ENCODE measurements at places on chromosomes 3 and 15. TPM values are rescaled to one million over a fixed set of nuclear protein-coding genes. Genes with fewer than 3 reads are reported as not detected.

WHAMM gene
- total RNA-seq, result 9.1 TPM

ITIH1 gene
- not detected for total RNA-seq

A4GNT gene
- total RNA-seq, result not detected

SEMA5B gene
- total RNA-seq, result 68.4 TPM

DNA sequence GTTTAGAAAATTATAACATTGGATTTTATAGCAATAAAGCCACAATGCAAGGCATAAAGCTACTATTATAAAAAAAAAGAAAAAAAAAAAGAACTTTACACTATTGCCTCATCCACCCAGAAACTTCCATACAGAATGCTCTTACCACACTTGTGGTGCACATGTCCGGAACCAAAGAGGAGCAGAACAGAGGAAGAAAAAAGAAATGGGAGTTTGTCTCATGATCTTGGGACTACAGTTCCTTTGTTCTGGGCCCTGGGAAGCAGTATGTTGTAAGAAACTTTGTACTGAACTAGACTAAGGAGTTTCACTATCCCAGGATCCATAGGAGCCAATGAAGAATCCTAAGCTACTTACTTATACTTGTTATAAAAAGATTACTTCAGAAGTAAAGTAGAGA lies 36.1 kb downstream of the FMN1 start:
- DNase-seq, result no peak
- no peak overlapping the region for H3K27ac ChIP-seq
- H3K4me1 ChIP-seq, result peaks cover 25% of the 10 kb centered on the region

- H3K4me1 ChIP-seq, result peaks cover 77% of the 10 kb centered on the region
- H3K27me3 ChIP-seq, result no peaks in the 10 kb centered on the region
- peaks cover 11% of the 10 kb centered on the region for H3K36me3 ChIP-seq
- H3K4me3 ChIP-seq, result peak overlapping the region; percentile 68
- H3K27ac ChIP-seq, result peak overlapping the region; percentile 99
Observed at GRCh38 chr15:85706779-85707518, 87.8 kb downstream of the KLHL25 start.

DNA sequence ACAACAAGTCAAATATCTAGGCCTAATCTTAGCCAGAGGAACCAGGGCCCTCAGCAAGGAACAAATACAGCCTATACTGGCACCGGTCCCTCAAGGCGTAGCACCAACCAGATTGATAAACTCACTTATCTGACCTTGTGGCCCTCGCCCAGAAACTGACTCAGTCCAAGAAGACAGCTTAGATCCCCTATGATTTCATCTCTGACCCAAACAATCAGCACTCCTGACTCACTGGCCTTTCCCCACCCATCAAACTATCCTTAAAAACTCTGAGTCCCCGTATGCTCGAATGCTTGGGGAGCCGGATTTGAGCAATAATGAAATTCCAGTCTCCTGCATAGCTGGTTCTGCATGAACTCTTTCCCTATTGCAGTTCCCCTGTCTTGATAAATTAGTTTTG lies 1.6 kb upstream of the SORD start:
- H3K4me1 ChIP-seq, result peaks cover 9% of the 10 kb centered on the region
- no peak overlapping the region for H3K4me3 ChIP-seq
- H3K27me3 ChIP-seq, result peaks cover 32% of the 10 kb centered on the region
- no peak for DNase-seq

GRCh38 chr15:70116317-70116716 lies 18.6 kb upstream of the TLE3 start:
- H3K27ac ChIP-seq, result no peak overlapping the region
- no peak overlapping the region for H3K4me3 ChIP-seq
- DNase-seq, result no peak
- H3K4me1 ChIP-seq, result peaks cover 14% of the 10 kb centered on the region

KLHDC8B gene
- 35.1 TPM for total RNA-seq

DNA sequence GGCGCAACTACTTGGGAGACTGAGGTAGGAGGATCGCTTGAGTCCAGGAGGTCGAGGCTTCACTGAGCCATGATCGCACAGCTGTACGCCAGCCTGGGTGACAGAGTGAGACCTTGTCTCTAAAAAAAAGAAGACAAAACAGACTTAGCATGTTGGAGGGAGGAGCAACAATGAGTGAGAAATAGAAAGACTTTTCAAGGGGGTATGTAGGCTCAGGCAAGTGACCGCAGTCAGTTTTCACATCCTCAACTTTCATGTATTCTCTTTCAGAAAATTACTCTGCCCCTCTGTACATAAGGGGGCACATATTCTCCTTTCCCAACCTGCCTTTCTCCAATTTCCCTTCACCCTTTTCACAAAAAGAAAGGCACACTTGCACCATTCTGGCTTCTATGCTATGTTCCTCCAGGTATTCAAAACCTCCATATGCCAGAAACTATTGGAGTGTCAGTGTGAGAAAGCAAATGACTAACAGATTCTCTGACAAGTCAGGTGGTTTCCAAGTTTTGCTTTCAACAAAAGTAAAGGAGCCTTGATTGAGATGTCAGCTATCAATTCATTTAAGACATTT lies 7.6 kb downstream of the NSUN3 start:
- H3K4me3 ChIP-seq, result no peak overlapping the region
- no peak overlapping the region for H3K27ac ChIP-seq
- H3K4me1 ChIP-seq, result peaks cover 13% of the 10 kb centered on the region

CPNE4 gene
- total RNA-seq, result not detected

CP gene
- not detected for total RNA-seq

GRCh38 chr3:65190111-65190510 lies 502.3 kb upstream of the ADAMTS9 start:
- no peaks in the 10 kb centered on the region for H3K36me3 ChIP-seq
- no peaks in the 10 kb centered on the region for H3K4me1 ChIP-seq
- no peak overlapping the region for H3K27ac ChIP-seq
- H3K27me3 ChIP-seq, result peaks cover 5% of the 10 kb centered on the region
- H3K4me3 ChIP-seq, result no peak overlapping the region
- no peak for DNase-seq

- DNase-seq, result no peak
- H3K27me3 ChIP-seq, result no peaks in the 10 kb centered on the region
- H3K27ac ChIP-seq, result peak overlapping the region; percentile 97
- peak overlapping the region; percentile 87 for H3K4me3 ChIP-seq
- peaks cover 8% of the 10 kb centered on the region for H3K36me3 ChIP-seq
Observed at GRCh38 chr15:84633311-84634227, 20.5 kb downstream of the WDR73 start.

DNA sequence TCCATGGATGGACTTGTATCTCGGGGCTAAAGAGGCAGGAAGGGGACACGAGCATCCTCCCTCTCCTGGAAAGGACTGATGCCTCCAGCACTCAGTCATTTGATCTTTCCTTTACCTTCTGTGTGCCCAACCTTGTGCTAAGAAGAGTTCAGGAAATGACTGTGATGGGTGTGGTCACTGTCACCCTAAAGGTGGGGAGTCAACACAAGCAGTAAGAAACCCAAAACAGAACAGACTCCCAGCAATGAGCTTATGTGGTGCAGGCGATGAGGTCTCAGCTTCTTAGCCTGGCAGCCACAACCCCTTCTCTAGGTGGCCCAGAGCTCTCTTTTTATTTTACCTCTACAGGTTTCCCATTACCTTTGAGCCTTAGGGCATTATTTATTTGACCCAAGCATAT lies 3.8 kb downstream of the MPI start:
- no peaks in the 10 kb centered on the region for H3K36me3 ChIP-seq
- DNase-seq, result no peak

- H3K36me3 ChIP-seq, result no peaks in the 10 kb centered on the region
- H3K27ac ChIP-seq, result no peak overlapping the region
- peaks cover 5% of the 10 kb centered on the region for H3K27me3 ChIP-seq
- H3K4me1 ChIP-seq, result peaks cover 12% of the 10 kb centered on the region
- no peak overlapping the region for H3K4me3 ChIP-seq
Observed at GRCh38 chr3:72054976-72055375, 270.0 kb upstream of the PROK2 start.

TERC gene
- 1.4 TPM for total RNA-seq

DNA sequence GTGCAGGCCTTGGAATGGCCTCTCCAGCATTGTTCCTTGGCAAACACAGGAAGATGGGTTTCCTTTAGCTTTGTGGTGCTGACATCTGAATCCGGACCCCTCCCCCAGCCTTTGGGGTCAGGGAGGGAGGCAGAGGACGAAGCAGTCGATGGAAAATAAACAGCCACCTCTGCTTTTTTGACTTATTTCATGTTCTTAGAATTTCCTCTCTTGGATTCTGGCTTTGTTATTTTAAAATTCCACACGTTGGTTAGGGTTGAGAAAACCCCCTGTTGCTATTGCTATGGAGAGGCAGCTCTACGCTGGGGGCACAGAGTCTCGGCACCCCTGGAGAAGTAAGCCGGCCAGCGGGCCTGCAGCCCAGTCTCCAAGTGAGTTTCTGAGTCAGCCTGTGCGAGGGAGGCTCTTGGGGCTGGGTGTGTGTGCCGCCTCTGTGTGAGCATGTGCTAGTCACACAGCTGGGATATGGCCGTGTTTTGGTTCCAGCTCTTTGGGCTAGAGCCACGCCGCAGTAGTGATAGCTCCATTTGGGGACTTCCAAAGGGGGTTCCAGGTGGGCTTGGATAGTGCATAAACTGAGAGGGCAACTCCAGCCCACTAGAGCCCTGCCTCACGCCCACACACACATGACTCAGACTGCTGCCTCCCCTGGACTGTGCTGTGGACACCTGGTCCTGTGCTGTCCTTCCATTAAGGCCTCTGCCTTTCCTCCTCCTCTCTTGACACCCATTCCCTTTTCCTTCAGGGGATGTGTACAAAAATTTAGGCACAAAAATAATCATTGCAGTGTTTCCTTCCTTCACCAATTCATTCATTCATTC lies 58.8 kb downstream of the AMOTL2 start:
- H3K27ac ChIP-seq, result peak overlapping the region; percentile 96
- peaks cover 75% of the 10 kb centered on the region for H3K4me1 ChIP-seq
- no peaks in the 10 kb centered on the region for H3K36me3 ChIP-seq
- H3K4me3 ChIP-seq, result no peak overlapping the region
- peak; percentile 97 for DNase-seq

GRCh38 chr3:126105691-126106187 lies 21.8 kb upstream of the SLC41A3 start:
- no peak overlapping the region for H3K27ac ChIP-seq
- no peak overlapping the region for H3K4me3 ChIP-seq

DNA sequence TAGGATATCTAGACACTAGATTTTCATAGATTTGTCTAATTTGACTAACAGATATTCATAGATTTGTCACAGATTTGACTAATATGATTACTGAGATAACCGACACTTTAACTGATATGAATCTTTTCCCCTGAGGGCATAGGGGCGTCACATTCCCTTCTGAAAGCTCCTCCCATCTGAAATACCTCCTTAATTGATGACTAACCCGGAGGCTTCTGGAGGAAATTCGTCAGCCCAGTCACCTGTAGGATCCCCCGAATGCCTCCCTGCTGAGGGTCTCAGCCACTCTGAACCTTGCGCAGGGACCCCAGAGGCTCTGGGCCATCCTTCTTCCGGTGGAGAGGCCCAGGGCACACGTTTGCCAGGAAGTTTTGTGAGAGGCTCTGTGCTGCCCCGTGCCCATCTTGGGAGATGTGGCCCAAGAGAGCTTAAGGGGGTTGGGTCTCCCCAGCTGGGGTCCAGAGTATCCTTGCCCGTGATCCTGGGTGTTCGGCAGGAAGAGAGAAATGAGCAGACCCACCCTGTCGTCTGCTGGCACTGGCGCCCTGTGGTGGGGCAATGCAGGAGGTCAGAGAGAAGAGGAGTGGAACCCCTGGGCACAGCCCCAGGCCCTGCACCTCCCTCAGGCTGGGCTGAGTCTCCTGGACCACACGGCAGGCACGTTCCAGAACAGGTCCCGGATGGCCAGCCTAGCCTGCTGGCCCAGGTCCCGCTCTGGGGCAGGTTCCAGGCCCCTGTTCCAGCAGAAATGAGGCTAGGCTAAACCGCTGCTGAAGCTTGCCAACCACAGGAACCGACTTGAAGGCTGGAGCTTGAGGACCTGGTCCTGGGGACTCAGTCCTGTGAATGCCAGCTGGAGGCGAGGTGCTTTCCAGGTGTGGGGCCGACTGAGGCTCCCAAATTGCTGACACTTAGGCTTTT lies 1.7 kb downstream of the PLA2G4D start:
- no peaks in the 10 kb centered on the region for H3K36me3 ChIP-seq
- peaks cover 11% of the 10 kb centered on the region for H3K27me3 ChIP-seq
- H3K27ac ChIP-seq, result no peak overlapping the region
- DNase-seq, result no peak
- H3K4me1 ChIP-seq, result no peaks in the 10 kb centered on the region

GRCh38 chr15:66655511-66655910 lies 46.5 kb upstream of the SMAD6 start:
- peaks cover 2% of the 10 kb centered on the region for H3K36me3 ChIP-seq
- H3K4me1 ChIP-seq, result peaks cover 8% of the 10 kb centered on the region
- peaks cover 3% of the 10 kb centered on the region for H3K27me3 ChIP-seq
- DNase-seq, result no peak
- no peak overlapping the region for H3K27ac ChIP-seq
- no peak overlapping the region for H3K4me3 ChIP-seq

GRCh38 chr3:60289341-60290121 lies 961.7 kb downstream of the FHIT start:
- H3K27me3 ChIP-seq, result no peaks in the 10 kb centered on the region
- no peaks in the 10 kb centered on the region for H3K36me3 ChIP-seq
- no peak for DNase-seq
- peaks cover 29% of the 10 kb centered on the region for H3K4me1 ChIP-seq
- H3K4me3 ChIP-seq, result no peak overlapping the region
- peak overlapping the region; percentile 17 for H3K27ac ChIP-seq

DNA sequence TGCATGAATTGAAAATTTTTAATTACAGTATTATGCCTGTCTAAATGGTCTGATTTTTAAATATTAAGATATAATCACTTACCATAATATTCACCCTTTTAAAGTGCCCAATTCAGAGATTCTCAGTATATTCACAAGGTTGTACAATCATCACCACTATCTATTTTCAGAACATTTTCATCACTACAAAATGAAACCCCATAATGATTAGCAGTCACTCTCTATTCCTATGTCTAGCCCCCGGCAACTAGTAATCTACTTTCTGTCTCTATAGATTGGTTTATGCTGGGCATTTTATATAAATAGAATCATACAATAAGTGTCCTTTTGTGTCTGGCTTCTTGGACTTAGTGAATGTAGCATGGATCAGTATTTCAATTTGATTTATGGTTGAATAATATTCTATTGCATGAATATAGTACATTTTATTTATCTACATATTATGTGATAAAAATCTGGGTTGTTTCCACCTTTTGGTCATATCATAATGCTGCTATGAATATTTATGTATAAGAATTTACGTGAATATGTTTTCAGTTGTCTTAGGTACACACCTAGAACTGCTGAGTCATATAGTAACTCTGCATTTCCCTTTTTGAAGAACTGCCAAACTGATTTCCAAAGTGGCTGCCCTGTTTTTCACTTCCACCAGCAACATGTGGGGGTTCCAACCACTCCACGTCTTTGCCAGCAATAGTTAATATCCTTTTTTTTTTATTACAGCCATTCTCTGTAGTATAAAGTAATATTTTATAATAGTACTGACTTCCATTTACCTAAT lies 485.7 kb upstream of the ZNF385D start:
- H3K36me3 ChIP-seq, result no peaks in the 10 kb centered on the region
- no peak for DNase-seq
- no peak overlapping the region for H3K27ac ChIP-seq
- H3K27me3 ChIP-seq, result no peaks in the 10 kb centered on the region

Data from chondrocyte (in vitro differentiated cells).